ENCODE measurements at places on chromosomes 3 and 15.

DNA sequence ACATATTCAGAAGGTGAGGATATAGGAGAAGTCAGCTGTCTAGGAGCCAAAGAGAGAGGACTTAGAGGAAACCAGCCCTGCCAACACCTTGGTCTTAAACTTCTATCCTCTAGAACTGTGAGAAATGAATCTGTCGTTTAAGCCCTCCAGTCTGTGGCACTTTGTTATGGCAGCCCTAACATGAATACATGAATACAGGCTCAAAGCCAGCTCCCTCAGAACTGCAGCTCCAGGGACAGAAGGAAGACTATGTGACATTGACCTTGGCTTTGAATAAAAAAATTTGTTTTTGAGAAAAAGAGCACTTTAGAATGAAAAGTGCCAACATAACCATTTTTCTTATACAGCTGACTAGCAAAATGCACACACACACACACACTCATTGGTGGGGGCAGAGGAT lies 110.9 kb upstream of the ATP2B2 start:
- no peak for DNase-seq

GRCh38 chr3:17985658-17986347 lies 243.4 kb upstream of the TBC1D5 start:
- DNase-seq, result no peak

DNA sequence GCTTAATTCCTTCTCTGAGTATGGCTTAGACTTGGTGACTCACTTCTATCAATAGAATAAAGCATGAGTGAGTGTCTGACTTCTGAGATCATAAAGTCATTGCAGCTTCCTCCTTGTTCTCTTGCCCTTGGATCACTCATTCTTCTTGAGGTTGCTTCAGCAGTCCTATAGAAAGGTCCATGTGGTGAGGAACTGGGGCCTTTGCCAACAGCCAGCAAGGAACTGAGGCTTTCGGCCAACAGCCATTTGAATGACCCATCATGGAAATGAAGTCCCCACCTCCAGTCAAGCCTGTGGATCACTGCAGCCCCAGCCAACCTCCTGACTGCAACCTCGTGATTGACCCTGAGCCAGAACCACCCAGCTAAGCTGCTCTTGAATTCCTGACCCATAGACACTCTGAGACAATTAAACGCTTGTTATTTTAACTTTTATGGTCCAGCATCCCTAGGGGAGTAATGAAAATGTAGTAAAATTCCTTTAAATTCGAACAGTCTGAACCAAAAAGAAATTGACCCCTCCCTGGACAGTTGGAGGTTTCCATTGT lies 84.5 kb downstream of the WDR76 start:
- no peak for DNase-seq

DNA sequence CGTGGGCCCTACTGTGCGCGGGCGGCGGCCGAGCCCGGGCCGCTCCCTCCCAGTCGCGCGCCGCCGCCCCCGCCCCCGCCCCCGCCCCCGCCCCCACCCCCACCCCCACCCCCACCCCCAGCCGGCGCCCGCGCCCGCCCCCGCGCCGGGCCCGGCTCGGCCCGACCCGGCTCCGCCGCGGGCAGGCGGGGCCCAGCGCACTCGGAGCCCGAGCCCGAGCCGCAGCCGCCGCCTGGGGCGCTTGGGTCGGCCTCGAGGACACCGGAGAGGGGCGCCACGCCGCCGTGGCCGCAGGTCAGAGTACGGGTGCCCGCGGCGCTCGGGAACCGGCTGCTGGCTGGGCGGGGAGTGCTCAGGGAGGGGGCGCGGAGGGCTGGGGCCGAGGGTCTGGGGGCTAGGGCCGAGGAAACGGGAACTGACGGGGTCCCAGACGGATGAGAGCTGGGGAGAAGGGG lies 1.1 kb upstream of the PPARG start:
- DNase-seq, result no peak

GRCh38 chr3:151322511-151322910 lies 5.9 kb upstream of the GPR87 start:
- no peak for DNase-seq

GRCh38 chr3:150357923-150358607 lies 50.0 kb upstream of the TSC22D2 start:
- DNase-seq, result no peak

- no peak for DNase-seq
Observed at GRCh38 chr15:97984157-97984556, 23.7 kb downstream of the ARRDC4 start.

DNA sequence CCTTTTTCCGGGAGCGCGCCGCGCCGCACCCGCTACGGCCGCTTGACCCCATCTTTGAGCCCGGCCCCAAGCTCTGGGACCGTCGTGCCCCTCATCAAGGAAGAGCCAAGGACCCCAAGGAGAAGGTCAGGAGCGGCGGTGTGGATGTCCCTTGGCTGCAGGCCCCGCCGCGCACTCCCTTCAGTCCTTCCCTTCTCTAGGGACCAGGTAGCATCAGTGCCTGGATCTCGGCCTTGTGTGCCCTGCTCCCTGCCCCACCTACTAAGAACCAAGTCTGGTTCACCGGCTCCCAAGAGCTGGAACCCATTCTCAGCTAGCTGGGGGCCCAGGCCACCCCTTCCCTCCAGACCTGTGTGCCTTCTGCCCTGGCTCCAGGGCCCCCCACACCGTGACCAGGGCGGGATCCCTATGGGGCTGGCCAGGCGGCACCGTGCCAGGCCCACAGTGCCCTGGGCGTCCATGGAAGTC lies 69.3 kb upstream of the CGNL1 start:
- DNase-seq, result no peak

- no peak for DNase-seq
Observed at GRCh38 chr3:127342735-127343134, 54.9 kb upstream of the PRR20G start.

DNA sequence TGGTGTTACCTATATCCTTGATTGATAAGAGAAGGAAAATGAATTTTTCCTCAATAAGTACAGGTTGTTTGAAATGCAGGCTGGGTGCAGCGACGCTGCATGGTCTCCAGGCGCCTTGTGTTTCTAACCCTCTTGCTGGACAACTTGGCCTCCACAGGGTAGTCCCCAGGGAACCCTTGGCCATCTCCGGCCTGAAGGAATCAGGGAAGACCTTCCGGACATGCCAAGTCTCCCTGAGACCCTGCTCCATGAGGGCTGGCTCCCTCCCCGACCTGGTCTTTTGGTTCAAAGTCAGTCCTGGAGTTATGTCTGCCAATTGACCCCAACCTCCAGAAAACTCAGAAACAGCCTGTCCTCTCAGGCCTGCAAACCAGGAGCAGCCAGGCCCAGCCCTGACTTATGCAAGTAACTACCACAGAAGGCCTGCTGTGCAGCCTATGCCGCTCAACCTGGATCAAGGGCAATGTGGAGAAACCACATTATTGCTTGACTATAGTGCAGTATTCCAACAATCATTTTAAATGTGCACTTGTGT lies 98.3 kb downstream of the LIPC start:
- no peak for DNase-seq

DNA sequence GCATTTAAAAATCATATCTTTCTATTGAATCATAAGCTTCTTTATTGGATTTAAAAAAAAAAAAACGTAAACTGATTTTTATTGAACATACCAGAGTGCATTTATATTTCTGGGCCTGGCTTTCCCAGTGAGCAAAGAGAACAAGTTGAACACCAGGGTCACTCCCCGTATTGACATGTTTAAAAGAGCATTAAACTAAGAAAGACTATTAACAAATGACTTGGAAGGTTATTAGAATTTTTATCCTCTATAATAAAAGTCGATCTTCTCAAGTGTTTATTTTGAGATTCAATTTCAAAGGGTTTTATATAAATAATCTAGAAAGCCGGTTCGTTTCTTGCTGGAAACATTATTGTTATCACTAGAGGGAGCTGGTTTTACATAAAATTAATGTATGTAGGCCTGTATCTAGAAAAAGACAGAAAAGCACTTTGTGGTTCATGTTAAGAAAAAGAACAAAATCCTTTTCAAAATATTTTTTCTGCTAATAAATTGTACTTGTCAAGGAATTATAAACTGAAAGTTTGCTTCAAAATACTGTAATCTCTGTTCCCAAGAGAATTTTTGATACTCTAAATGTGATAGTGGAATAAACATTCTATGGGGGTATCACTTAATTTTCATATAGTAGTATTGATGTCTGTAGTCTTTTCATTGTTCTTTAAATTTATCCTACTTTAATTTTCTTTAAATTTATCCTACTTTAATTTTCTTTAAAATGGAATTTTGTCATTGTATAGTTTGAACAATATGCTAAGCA lies 321.8 kb upstream of the MME start:
- DNase-seq, result no peak

- DNase-seq, result no peak
Observed at GRCh38 chr3:189498995-189499704, 132.0 kb upstream of the TP63 start.

GRCh38 chr3:62559831-62560445 lies 186.6 kb upstream of the FEZF2 start:
- no peak for DNase-seq

DNA sequence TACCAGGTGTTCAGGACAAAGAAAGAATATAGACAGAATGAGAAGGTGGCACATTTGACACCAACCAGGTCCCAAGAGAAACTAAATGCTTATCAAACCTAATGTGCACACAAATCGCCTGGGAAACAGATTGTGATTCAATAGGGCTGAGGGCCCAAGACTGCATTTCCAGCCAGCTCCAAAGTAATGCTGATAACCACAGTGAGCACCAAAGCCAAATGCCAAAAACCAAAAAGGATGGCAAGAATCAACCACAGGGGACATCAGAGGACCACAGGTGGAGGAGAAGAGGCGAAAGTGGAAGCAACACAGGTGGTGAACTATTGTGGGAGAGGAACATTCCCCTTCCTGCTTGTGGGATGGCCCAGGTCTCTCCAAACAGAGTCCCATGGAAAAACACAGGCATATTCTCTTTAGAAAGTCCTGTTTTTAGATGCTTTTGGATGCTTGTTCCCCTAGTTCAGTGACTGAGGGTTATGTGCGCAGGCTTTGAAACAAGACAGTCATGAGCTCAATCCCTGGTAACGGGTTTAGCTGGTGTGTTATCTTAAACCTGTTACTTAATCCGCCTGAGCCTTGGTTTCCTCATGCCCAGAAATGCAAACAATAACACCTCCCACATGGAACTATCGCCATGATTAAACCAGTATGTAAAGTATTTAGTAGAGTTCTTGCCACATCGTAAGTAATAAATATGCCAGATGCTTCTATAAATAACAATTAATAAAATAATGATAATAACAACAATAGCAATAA lies 241.7 kb downstream of the ATP8B4 start:
- no peak for DNase-seq

GRCh38 chr3:132343018-132343612 lies 25.9 kb downstream of the ACP3 start:
- DNase-seq, result peak; percentile 58

GRCh38 chr3:22939349-22939748 lies 263.8 kb upstream of the UBE2E2 start:
- no peak for DNase-seq

- DNase-seq, result peak; percentile 38
Observed at GRCh38 chr3:138890555-138891187, 55.9 kb upstream of the PIK3CB start.

- no peak for DNase-seq
Observed at GRCh38 chr3:141049681-141050080, 1.5 kb upstream of the SPSB4 start.

GRCh38 chr3:73827725-73828211 lies 203.0 kb upstream of the PDZRN3 start:
- DNase-seq, result no peak

DNA sequence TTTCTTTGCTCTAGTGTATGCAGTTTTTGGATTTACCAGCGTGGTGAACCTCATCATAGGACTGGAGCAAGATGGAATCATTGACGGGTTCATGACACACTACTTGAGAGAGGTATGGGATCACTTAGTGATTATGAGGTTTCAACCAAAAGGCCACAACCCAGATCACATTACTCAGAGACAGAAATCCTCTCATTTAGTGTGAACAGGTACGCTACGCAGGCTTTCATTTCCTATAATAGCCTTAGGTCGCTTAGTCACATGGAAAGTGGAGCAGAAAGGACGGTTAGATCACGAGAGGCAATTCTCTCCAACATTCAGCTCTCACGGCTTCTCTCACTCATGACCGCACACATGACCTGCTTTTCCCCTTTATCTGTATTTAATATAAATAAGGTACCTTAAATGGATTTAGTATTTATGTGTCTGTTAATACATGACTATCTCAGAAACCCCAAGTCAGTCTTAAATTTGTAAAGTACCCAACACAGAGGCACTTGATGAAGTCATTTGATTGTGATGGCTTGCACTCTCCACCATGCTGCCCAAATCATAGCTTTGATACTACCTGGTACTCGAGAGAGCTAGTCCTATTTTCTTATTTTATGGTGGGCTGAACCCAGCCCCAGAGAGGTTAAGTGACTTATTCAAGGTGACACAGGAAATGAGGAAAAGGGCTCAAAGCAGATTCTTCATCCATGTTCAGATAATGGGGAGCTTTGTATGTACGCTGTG lies 8.6 kb downstream of the TM6SF1 start:
- DNase-seq, result no peak

GRCh38 chr3:42999212-42999611 lies 20.1 kb downstream of the GASK1A start:
- no peak for DNase-seq

DNA sequence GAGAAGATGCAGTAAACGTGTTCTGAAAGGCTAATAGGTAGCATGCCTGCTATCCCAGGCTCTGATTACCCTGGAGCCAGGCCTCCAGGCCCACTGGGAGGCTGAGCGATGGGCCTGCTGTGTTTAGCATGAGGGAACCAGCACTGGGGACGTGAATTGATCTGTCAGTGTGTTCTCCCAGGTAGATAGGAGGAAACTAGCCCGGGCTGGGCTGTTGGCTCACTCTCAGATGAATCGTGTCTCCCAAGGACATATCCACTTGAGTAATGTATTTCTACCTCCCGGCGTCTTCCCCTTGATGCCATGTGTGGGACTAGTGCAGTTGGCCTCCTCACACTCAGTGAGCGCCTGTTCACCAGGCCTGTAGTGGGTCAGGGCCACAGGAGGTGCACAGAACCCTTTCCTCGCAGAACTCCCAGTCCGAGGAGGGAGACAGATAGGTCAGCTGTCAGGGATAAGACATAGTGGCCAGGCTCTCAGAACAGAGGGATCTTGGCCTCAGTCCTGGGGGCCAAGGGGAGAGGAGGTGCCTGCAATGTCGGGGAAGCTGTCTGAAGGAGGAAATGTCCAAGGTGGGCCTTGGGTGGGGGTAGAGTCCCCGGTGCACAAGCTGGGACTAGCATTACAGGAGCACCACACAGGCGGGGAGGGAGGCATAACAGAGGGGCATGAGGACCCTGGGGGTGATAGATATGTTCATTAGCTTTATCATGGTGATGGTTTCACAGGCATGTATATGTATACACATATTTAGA lies 111.7 kb downstream of the DNAJB8 start:
- no peak for DNase-seq

GRCh38 chr3:39254806-39255449 lies 24.9 kb downstream of the CX3CR1 start:
- no peak for DNase-seq
